Spinal cord (tissue), 10 donors: ENCODE measurements at places on chromosomes 4 and X. TPM values are rescaled to one million over a fixed set of nuclear protein-coding genes. Genes with fewer than 3 reads are reported as not detected.

Gene CXCL11
- polyA plus RNA-seq = not detected

Gene AWAT2
- not detected for polyA plus RNA-seq

Gene OTC
- polyA plus RNA-seq = 0.27 TPM

Gene CXCR3
- not detected for polyA plus RNA-seq

Gene TSPAN7
- 601 TPM for polyA plus RNA-seq

Gene GPRASP3
- 39.0 TPM for polyA plus RNA-seq

Gene HPSE
- 4.3 TPM for polyA plus RNA-seq

Gene CT45A10
- not detected for polyA plus RNA-seq

Gene CCNA2
- polyA plus RNA-seq = 17.9 TPM

Gene NUDT11
- polyA plus RNA-seq = 43.1 TPM

Gene NXF3
- polyA plus RNA-seq = 0.12 TPM

Gene CASP3
- 62.1 TPM for polyA plus RNA-seq

Gene CXorf65
- not detected for polyA plus RNA-seq

Gene CT83
- not detected for polyA plus RNA-seq

Gene CT55
- polyA plus RNA-seq = 0.12 TPM

Gene MAML3
- 11.0 TPM for polyA plus RNA-seq

Gene DCUN1D4
- polyA plus RNA-seq = 52.1 TPM

Gene TASL
- polyA plus RNA-seq = 1.3 TPM

Gene L1CAM
- polyA plus RNA-seq = 179 TPM
